ENCODE measurements at places on chromosomes 16 and 17.

DNA sequence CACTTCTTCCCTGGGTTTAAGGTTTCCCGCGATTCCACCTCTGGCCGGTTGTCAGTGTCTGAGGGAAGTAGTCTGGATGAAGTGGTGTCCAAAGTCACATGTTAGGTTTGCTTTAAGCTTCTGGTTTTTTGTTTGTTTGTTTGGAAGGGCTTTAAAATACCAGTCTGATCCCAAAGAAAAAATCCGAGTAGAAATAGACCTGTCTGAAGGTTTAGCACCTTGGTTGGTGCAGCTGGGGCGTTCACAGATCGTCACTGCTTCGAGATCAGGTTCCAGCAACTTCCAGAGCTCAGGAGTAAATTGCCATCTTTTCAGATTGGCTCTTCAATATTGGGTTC lies 567 bp downstream of the TMEM97 start:
- no peak for DNase-seq

DNA sequence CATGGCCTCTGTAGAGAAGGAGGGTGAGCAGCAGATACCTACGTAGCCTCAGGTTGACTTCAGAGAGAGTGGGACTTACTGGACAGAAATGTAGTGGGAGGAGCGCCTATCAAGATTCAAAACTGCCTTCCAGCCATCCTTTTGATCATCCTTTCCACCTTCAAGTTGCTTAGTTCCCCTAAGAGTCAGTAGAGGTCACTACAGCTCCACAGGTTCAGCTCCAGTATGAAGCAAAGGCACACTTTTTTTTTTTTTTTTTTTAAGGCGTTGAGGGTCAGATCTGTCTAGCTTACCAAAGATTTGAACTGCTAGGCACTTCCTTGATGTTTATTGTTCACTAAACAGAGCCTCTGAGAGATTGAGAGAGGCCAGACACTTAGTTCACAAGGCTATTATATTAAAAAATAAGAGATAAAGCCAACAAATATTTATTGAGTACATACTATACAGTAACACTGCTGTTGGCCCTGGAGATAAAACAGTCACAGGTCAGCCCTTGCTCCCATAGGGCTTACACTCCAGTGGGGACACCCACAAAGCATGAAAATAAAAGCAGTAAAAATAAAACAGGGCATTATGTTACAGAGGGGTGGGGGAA lies 3.1 kb downstream of the RNF227 start:
- no peak for DNase-seq

DNA sequence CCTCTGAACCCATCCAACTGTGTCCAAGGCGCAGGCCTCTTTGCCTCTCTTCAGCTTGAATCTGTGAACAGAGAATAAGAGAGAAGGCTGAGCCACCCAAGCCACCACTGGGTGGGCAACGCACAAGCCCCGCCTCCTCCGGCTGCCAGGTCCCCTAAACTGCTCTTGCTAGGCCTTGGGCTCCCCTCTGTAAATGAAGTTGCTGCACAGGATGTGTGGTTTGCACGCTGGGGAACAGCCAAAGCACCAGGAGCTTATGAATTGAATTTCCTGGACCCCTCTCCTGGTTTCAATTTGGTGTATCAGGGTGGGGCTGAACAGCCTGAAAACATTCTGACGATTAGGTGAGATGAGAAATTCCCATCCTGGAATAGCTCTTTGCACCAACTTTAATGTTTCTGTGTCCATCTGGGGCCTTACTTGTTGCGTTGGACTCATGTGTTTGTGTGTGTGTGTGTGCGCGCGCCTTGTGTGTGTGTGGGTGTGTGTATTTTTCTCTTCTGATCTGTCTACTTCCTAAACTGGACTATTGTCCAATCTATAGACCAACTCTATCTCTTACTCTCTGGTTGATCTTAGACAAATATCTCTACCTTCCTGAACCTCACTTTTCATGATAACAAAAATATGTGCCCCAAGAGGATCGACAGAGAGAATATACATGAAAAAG lies 2.3 kb downstream of the CCL1 start:
- DNase-seq = no peak

- DNase-seq = no peak
Measured at GRCh38 chr17:28528327-28529012, 22.3 kb downstream of the FOXN1 start.

DNA sequence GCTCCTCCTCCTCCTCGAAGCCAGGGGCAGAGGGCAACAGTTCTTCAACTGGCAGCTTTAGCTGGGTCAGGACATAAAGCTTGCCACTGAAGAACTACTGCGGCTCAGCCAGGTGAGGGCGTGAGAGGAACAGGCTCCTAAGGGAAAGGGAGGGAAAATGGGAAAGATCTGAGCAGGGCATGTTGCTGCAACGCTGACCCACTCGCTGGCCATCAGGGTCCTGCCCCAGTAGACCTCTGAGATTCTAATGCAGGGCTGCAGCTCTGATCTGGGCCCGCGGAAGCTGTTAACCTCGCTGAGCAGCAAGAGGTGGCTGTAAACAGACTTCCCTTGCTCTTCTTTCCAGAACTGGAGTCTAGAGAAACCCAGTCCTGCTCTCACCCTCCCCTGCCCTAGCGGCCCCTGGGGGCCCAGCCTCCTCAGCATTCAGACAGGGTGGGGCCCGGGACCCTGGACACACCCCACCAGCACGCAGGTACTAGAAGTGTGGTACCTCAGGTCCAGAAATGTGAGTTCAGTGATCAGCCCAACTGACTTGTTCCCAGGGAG lies 3.8 kb upstream of the TLCD2 start:
- no peak for DNase-seq
